ENCODE measurements at places on chromosomes 7 and 10.
A peak's percentile ranks its signal among the peaks of the same experiment; 100 is the strongest.

- peak; percentile 41 for DNase-seq
These were observed 7.0 kb upstream of the PTPRE start for GRCh38 chr10:127899766-127900387.

DNA sequence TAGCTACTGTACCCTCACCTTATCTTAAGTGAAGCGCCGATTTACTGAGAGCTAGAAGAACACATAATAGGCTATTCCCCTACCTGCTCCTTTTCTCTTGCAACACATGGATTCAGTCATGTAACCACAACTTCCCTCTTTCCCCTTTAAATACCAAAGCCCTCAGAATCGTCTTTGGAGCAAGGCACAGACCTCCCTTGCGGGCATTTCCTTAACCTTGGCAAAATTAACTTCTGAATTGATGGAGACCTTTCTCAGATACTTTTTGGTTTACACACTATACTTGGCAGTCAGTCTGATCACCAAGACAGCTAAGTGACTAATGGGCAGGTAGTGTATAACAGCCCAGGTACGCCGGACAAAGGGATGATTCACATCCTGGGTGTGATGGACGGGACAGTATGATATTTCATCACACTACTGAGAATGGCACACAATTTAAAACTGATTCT is 72.7 kb upstream of the SEC61G start:
- no peak for DNase-seq

DNA sequence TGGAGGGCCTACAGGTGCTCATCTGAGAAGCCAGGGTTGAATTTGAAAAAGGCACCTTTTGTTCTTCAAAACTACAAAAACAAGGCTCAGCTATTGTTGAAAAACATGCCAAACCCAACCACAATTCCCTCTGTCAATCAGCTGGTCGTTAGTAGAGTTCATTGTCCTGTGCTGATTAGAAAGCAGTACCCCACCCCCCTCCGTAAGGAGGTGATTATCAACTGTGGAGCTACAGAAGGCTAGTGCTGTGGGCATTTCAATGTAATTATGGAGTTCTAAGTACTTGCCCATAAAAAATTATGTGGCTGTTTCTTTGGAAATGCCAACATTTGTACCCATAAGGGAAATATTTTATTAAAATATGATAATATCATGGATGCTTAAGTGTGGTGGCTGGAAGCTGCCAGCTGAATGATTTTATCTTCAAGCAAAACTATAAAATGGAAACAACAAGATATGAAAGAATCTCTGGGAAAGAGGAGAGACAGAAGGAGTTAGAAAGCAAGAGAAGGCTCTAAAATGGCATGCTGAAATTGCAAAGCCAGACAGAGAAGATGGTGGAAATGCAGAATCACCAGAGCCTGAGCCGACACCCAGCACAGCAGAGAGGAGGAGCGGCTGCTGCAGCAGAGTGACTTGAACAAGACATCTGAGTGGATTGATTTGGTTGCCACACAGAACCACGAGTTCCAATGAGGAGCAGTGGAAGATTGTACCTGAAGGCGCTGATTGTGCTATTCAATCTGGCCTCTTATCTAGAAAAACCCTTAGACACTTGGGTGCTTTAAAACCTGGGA is 179.5 kb upstream of the LRGUK start:
- DNase-seq, result no peak

DNA sequence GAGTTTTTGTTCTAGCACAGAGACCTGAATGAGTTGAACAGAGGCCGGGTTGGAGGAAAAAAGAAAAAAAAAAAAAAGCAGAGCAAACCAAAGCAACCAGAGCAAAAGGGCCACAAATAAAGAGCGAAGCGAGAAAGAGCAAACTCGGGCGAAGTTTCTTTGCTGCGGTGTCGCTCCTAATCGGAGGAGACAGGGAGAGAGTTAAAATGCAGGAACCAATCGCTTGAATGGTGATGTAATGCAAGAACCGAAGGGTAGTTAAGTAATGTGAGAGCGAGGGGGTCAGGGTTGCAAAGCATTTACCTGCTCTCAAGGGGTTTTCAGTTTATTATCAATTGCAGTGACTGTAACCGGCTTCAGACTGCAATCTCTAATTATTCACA is 271.7 kb downstream of the TRIL start:
- peak; percentile 74 for DNase-seq

DNA sequence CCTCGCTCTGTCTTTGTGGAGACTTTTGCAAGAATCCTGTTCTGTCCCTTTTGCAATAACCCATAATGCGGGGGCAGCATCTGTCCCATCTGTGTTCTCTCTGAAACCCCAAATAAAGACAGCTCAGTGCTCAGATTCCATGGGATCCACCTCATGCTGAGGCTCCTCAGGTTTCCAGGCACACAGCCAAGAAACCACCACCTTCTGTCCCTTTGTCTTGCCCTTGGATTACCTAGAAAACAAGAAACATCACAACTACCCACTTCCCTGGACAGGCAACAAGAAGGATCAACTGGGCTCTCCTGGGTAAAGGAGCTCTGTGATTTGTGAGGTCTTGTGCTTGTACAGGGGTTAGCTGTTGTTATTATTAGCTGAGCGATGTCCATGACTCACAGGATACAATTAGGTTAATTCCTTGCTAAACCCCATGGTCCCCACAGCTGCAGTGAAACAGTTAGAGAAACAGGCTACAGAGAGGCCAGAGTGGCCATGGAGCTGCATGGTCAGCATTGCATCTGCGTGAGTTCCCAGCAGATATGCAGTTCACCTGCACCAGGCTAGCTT is 50.2 kb downstream of the CXCL12 start:
- peak; percentile 86 for DNase-seq

- no peak for DNase-seq
These were observed 283.0 kb downstream of the HDAC9 start for GRCh38 chr7:18778594-18778993.

DNA sequence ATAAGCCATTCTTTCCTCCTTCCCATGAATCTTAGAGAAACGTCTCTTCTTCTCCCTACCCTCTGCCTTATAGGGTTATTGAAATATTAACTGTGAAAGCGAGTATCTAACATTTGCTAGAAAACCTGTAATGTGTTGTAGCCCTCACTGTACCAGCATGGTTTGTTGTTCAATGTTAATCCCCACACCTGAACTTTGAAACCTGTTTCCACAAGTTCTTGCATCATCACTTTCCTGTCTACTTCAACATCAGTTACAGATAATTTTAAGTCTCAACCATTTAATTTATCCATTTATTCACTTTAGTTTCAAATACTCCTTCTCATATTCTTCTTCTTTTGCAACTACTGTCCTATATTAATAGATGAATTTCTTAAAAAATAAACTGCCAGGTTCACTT is 148.2 kb downstream of the ETV1 start:
- no peak for DNase-seq

DNA sequence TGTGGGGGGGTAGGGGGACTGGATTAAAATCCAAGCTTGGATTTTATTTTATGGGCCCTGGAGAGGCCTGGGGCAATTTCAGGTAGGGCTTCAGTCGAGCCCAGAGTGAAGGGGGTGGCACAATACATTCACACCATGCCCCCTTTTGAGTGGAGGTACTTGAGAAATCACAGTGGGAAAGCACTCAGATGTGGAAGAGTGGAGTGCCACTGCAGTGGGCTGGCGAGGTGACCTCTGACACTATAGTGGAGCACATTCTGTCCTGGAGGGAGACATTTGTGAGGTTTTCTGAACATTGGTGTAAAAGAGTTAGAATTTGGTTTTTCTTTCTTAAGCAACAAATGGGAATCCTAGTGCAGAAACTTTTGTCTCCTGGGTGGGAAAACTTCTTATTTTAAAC is 143.2 kb downstream of the WNT2 start:
- no peak for DNase-seq

GRCh38 chr7:46301677-46302076 is 380.6 kb upstream of the IGFBP3 start:
- DNase-seq, result peak; percentile 80

DNA sequence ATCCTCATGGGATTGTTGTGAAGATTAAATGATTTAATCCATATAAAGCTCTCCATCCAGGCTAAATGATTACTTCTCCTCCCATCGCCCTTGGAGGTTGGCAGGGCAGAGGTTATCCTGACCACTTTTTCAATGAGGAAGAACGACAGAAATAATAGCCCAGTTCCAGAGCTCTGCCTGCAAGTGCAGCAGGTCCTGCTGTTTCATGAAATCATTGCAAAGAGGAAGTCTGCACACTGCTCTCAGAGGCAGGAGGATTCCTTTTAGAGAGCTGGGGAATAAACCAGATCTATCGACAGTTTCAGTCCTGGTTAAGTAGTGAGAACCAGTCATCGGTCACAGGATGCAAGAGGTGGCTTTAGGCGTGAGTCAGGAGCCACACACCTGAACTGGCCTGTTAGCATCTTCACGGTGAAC is 25.0 kb upstream of the CDH23 start:
- DNase-seq, result no peak

- DNase-seq, result no peak
These were observed 30.4 kb upstream of the DMBT1 start for GRCh38 chr10:122530177-122530576.

- DNase-seq, result no peak
These were observed 85.1 kb upstream of the PPIF start for GRCh38 chr10:79262131-79262530.

GRCh38 chr10:86066696-86067095 is 299.9 kb downstream of the GRID1 start:
- DNase-seq, result no peak

DNA sequence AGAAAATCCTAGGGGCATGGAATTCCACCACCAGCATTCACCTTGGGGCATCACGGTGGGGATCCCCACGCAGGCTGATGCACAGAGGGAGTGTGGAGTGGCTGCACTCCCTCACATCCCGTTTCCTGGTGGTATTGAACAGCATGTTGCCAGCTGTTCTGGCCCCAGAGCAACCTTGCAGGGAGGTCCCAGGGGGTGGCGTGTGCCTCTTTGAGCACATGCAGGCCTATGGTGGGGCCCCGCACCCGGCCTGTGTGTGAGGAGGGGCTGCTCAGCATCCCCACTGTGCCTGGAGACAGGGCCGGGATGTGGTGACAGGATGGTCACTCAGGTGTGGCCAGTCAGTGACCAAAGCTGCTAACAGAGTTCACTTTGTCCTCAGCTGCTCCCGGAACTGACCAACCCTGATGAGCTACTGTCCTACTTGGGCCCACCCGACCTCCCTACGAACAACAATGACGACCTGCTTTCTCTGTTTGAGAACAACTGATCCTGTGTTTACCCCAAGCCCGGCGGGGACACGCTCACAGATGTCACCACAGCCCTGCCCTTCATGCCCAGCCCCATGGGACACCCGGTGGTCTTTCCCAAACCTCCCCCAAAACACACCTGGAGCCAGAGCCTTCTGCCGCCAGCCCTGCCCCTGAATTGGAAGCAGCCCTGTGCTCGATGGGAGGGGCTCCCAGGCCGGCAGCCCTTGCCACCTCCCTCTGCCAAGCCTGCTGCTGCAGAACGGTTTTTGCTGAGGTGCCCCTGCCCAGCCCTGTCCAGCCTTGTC is 18.7 kb downstream of the ZMIZ2 start:
- no peak for DNase-seq

DNA sequence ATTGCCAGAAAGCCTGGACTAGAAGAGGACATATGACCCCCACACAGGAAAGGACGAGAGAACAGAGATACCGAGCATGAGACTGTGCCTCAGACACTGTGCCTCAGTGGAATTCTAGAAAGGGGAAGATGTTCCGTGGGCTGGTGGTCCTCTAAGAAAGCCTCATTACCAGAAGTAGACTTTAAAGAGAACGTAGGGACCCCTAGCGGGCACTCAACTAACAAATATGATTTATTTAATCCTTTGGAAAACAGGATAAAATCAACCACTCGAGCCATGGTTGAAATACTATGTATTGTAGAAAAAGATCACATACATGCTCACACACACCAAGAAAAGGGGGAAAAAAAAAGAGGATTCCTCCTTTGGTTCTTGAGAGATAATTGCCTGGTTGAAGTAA is 701.2 kb upstream of the SORCS1 start:
- DNase-seq, result no peak

- DNase-seq, result no peak
These were observed 73.7 kb downstream of the MYL10 start for GRCh38 chr7:101555269-101555920.

GRCh38 chr7:139430443-139430842 is 53.0 kb downstream of the KLRG2 start:
- DNase-seq, result no peak

DNA sequence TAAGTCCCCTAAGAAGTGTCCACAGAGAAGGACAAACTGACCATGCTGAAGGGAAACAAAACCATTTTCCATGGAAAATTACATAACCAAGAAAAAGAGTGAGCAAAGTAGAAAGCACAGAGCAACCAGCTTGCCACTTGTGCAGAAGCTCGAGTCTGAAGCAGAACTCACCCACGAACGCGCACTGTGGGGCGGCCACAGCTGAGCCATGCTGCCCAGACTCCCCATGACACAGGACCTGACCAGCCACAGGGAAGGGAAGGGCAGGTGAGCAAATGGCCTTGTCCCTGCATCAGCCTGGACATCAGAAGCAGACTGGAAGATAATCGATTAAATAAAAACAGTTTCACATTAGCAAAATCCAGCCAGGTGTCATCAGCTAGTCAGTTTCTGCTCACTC is 95.7 kb downstream of the TCERG1L start:
- DNase-seq, result no peak

GRCh38 chr7:138257459-138258196 is 181.4 kb downstream of the AKR1D1 start:
- DNase-seq, result no peak

Measured in fibroblast of mammary gland (primary cell).